SK-N-DZ (cell line): ENCODE measurements at places on chromosomes 4 and X.

GRCh38 chr4:39126256-39127095, 55.9 kb upstream of the WDR19 start:
- DNase-seq = no peak

- no peak for DNase-seq
Measured at GRCh38 chr4:101784957-101785356, 5.6 kb upstream of the BANK1 start.

DNA sequence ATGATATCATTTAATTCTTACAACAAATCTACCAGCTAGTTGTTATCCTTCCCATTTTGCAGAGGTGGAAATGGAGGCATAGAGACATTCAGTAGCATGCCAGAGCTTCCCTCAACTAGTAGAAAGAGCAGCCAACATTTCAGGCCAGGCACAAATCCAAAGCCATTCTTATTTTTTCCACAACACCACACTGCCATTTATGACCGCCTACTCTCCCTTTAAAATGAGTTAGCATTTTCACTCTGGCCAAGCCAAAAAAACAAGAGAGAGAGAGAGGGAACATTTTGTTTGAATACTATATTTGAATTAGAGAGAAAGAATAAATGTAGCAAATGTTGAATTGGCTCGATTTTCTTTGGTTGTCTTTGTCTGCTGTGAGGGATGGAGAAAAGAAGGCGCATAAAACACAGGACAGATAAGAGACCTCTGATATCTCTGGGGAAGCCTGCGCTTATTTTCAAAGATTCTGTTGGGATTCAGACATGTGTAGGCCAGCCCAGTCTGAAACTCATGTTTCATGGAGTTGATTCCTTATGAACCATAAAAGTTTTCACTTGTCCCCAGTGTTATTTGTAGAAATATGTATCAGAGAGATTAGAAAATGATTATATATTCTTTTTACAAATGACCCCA, 265.7 kb downstream of the RAB28 start:
- DNase-seq = no peak

DNA sequence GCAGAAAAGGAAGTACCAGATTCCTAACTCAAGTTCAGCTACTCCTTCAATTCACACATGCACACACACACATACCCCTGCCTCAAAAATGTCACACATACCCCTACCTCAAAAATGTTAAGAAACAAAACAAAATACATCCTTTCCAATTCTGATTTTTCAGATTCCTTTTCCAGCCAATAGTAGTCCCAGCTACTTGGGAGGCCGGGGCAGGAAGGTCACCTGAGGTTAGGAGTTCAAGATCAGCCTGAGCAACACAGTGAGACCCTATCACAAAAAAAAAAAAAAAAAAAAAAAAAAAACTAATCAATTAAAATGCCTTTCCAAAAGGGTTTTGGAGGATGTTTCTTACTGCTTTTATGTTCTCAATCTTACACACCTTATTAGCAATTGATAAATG, 138.0 kb downstream of the AFAP1 start:
- DNase-seq = no peak

GRCh38 chrX:80485543-80485942, 65.3 kb downstream of the TENT5D start:
- no peak for DNase-seq

DNA sequence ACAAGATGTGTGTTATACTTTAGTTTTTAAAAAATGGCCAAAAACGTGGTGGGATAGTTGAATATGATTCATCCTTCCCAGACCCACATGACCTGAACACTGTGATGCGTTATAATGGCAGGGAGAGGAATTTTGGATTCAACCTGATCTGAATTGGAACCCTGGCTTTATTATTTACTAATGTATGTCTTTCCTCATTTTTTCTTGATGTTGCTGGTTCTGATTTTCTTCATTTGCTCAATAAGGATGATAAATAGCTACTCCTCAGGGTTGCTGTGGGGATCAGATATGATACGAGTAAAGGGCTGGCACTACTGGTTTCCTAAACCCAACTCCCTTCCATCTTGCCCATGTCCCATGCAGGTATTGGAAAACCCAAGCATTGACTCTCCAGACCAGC, 24.2 kb upstream of the ACSL1 start:
- DNase-seq = no peak

DNA sequence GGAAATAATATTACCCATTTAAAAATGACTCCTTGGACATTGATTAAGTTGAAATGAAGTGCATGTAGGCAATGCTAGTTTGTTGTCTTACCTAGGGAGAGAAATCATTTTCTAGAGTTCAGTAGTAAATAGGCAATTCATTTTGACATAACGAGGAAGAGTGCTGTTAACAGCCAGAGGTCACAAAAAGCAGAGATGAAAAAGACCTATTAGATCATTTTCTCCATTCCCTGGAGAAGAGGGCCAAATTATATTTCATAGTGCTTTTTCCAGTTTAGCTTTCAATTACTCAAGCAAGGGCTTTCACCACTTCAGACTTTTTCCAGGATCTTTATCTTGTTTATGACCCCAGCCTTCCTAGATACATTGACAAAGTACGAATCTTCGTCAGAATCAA, 374.3 kb upstream of the GALNT7 start:
- DNase-seq = peak; percentile 29
